T-cell (primary cell): ENCODE measurements at places on chromosomes 11 and 22. TPM values are rescaled to one million over a fixed set of nuclear protein-coding genes. Genes with fewer than 3 reads are reported as not detected.

DNA sequence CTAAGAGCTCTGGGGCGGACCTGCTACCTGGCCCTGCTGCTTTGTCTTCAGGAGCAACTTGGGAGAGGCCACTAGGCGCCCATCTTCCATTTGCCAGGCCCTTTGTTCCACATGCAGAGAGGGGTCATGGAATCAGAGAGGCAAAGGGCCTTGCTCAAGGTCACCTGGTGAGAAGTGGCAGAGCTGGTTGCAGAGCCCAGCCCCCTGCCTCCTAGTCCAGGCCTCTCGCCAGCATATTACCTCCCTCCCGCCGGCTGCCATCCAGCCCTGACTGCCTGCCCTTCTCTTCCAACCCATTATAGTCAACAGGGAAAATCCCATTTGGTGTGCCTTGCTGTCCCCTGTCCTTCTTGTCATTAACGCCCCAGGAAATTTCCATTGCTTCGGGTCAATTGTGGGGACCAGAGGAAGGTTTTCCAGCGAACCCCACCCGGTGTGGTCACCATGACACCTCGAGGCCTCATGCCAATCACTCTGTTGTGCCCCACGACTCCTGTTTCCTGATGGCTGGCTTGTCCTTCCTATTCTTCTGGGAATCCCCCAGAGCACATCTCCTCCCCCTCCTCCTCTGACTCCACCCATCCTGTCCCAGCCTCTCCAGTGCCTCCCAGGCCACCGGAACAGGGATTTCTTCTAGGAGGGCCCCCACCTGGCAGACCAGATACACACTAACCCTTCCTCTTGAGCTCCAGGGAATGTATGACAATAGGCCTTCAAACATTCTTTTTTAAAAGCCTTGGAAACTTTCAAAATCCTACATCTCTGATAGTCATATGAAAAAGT, 77.0 kb downstream of the NECTIN1 start:
- no peak overlapping the region for H3K4me3 ChIP-seq
- DNase-seq = no peak
- H3K4me1 ChIP-seq = no peaks in the 10 kb centered on the region

GRCh38 chr11:100445231-100445735, 241.8 kb upstream of the ARHGAP42 start:
- no peak for DNase-seq
- H3K36me3 ChIP-seq = no peaks in the 10 kb centered on the region
- H3K4me1 ChIP-seq = no peaks in the 10 kb centered on the region

DNA sequence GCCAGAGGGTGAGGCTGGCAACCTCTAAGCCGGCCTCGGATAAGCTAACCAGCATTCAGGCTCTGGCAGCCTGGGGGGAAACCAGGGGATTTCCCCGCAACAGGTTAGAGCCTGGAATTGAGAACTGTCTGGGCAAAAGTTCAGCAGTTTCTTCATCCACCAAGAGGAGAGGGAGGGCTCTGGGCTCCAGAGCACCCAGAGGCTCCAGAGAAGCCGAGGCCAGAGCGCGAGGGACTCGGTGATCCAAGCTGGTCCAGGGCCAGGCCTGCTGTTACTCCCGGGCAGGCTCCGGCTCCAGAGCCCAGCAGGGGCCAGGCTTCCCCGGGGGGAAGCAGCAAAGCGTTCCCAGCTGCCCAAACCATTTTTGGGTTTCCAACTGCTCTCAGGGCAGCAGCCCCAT, 13.3 kb upstream of the SH3BP1 start:
- H3K4me1 ChIP-seq = peaks cover 27% of the 10 kb centered on the region
- peaks cover 5% of the 10 kb centered on the region for H3K36me3 ChIP-seq
- no peak for DNase-seq
- H3K4me3 ChIP-seq = no peak overlapping the region
- no peaks in the 10 kb centered on the region for H3K27me3 ChIP-seq

GRCh38 chr22:36010882-36011281, 17.7 kb downstream of the RBFOX2 start:
- H3K4me1 ChIP-seq = no peaks in the 10 kb centered on the region
- peaks cover 10% of the 10 kb centered on the region for H3K27me3 ChIP-seq
- H3K27ac ChIP-seq = no peak overlapping the region
- DNase-seq = no peak
- H3K36me3 ChIP-seq = no peaks in the 10 kb centered on the region

Gene KBTBD4
- total RNA-seq = 23.6 TPM

Gene CCDC89
- total RNA-seq = 0.51 TPM
